ENCODE measurements at places on chromosomes 5 and 9.

DNA sequence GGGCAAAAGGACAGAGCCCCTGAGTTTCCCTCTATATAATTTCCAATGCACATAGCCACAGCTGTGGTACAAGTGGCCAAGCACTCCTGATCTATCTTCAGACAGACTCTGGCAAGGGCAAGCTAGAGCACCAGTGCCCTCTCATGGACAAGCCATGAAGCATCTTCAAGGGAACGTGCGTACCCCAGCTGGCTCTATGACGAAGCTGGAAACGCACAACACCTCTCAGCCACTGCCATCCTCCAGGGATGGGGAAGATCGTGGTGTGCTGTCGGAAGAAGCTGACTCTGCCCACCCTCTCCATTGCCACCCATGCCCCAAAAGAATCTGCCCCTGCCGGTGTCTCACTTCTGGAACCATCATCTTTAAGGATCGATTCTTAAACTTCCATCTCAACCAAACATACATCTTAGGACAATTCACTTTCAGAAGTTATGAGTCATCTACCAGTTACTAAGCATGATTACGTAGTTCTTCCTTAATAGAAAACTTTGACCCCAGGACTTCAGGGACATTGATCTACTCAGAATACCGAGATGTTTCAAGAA, 482.9 kb downstream of the AGTPBP1 start:
- DNase-seq = peak; percentile 78

GRCh38 chr9:107465467-107466451, 23.8 kb downstream of the KLF4 start:
- peak; percentile 74 for DNase-seq

- DNase-seq = no peak
Observed at GRCh38 chr5:124908581-124909451, 162.4 kb upstream of the ZNF608 start.

- DNase-seq = no peak
Observed at GRCh38 chr5:161614342-161614741, 67.8 kb upstream of the GABRB2 start.

GRCh38 chr5:9820691-9821449, 190.7 kb upstream of the TAS2R1 start:
- DNase-seq = peak; percentile 91
